ENCODE measurements at places on chromosomes 7 and 10. TPM values are rescaled to one million over a fixed set of nuclear protein-coding genes. Genes with fewer than 3 reads are reported as not detected.
A peak's percentile ranks its signal among the peaks of the same experiment; 100 is the strongest.

DNA sequence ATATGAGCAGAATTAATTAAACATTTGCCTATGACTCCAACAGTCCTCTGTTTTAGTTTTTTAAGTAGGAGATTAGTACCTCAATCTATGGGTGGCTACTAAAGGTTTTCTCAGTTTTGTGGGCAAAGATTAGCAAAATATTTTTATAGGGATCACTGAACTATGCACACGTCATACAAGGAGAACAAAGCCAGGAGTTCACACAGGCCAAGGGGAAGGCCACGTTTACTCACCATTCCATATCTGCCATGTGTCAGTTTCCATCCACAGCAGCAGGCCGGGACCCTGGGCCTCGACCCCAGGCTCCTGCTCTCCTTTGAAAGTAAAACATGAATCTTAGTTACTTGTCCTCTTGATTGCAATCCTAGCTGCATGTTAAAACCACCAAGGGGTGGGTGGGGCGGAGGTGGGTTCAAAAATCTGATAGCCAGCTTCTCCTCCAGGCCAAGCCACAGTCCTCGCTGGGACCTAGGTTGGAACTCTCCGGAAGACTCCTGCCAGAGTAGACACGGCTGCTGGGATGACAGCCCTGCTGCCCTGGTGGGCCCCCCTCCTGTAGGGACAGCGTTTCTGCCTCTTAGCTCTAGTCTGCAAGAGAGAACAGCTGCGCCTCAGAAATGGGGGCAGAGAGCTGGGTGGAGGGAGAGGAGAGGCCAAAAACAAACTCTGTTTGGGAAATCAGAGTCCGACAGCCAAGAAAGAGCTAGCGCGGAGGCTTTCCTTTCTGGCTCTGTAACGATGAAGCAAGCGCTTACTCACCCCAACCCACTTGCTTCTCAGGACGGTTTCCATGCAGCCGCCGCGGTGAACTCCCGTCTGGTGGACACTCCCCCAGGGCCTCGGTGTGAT is 35.6 kb downstream of the PITRM1 start:
- no peaks in the 10 kb centered on the region for H3K4me1 ChIP-seq
- H3K27ac ChIP-seq, result peak overlapping the region; percentile 6
- no peaks in the 10 kb centered on the region for H3K27me3 ChIP-seq
- DNase-seq, result peak; percentile 72

GRCh38 chr7:37694208-37695094 is 10.9 kb downstream of the GPR141 start:
- H3K4me3 ChIP-seq, result no peak overlapping the region
- H3K4me1 ChIP-seq, result no peaks in the 10 kb centered on the region
- no peaks in the 10 kb centered on the region for H3K27me3 ChIP-seq
- H3K27ac ChIP-seq, result no peak overlapping the region
- DNase-seq, result no peak
- no peaks in the 10 kb centered on the region for H3K36me3 ChIP-seq

DNA sequence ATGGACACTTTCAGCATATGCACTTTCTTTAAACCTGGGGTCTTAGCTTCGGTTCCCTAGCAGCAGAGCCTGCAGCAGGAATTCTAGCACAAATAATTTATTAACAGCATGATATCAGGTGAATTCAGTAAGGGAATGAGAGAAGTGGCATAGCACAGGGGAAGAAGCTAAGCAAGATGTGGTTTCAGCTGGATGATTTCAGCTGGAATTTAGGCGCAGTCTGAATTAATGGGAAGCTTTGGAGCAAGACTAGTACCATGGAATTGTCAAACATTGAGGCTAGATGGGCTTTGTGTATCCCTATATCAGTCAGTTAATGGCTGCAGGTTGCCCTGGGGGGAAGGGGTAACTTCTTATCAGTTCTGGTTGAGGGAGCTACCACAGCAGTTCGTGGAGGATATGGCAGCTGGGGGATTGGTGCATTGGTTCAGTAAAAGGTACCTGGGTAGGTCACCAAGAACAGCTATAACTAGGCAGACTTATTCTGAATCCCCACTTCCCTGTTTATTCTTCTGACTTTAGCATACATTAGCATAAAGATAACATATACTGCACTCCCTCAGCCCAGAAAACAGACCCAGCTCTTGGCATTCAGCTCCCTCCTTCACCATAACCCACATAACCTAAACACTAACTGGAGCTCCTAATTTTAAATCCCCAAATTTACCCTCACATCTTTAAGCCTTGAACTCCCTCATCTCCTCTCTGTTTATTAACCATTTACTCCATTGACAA is 46.8 kb upstream of the NAMPT start:
- H3K27ac ChIP-seq, result no peak overlapping the region
- H3K36me3 ChIP-seq, result no peaks in the 10 kb centered on the region
- H3K4me3 ChIP-seq, result no peak overlapping the region
- no peak for DNase-seq

Gene MOGAT3
- total RNA-seq, result not detected

DNA sequence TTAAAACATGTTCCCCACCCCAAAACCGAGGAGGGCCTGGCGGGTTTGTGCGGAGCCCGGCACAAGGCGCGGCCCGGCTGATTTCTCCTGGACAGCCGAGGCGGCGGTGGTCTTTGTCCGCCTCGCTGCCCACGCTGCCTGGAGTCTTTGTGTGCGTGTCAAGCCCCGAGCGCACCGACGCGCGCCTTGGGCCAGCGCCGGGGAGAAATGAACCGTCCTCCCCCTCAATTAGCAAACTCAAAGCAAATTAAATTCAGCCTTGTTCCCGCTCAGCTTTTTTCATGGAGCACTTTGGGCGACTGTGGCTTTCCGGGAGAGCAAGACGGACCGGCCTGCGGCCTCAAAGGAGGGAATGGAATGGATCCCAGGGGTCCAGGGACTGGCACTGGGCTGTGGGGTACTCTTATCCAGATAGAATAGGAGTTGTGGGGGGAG is 4.1 kb downstream of the EMX2 start:
- peak overlapping the region; percentile 77 for H3K4me3 ChIP-seq
- DNase-seq, result no peak
- no peaks in the 10 kb centered on the region for H3K36me3 ChIP-seq
- no peaks in the 10 kb centered on the region for H3K4me1 ChIP-seq
- H3K27me3 ChIP-seq, result no peaks in the 10 kb centered on the region

Gene C7orf33
- total RNA-seq, result not detected

Gene FAM13C
- total RNA-seq, result 29.2 TPM

- no peak overlapping the region for H3K4me3 ChIP-seq
- DNase-seq, result no peak
- no peaks in the 10 kb centered on the region for H3K36me3 ChIP-seq
- no peaks in the 10 kb centered on the region for H3K27me3 ChIP-seq
These were observed 672.3 kb downstream of the TNS3 start for GRCh38 chr7:46909601-46910051.

Gene POU6F2
- not detected for total RNA-seq

All from uterus (tissue), 4 donors.